ENCODE measurements at places on chromosomes 6 and 20.

DNA sequence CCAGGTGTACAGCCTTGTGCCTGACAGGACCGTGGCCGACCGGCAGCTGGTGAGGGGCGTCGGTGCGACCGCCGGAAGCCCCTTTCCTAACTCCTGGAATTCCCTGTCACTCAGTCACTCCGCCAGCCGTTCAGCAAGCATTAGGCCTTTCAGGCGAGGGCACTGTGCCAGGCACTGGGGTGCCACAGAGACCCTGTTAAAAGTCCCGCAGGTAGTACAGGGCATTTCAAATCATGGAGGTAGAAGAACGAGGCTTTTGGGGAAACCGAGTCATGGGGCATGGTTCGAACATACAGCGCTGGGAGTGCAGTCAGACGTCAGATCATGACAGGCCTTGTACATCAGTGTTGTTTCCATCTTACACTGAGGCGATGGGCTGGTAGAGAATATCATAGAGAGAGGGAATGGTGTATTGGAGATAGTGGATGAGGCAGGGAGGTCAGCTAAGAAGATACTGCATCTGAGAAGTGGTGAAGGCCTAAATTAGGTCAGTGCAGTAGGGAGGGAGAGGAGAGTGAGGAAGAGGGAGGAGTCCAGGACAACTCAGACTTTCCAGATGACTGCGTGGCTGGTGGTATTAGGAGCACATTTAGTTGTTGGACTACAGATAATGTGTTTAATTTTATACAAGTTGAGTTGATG, 892 bp upstream of the DXO start:
- DNase-seq: peak; percentile 21

- no peak for DNase-seq
These were observed 176.9 kb upstream of the PRND start for GRCh38 chr20:4544765-4545164.

DNA sequence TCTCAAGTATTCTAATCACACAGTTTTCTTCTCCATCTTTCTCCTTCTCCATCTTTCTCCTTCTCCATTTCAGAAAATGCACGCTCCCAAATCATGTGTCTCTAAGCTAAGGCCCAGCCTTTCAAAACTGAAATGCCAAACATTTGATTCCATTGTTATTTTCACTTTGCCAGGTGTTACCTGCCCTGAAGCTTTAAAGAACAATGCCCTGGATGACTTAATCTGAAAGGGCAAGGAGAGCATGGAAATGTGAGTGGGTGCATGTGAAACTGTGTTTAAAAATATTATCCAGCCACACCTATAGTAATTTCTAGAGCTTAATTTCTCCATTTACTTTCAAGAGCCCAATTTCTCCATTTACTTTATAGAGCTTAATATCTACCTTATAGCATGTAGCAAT, 42.4 kb upstream of the GCLC start:
- DNase-seq: no peak

DNA sequence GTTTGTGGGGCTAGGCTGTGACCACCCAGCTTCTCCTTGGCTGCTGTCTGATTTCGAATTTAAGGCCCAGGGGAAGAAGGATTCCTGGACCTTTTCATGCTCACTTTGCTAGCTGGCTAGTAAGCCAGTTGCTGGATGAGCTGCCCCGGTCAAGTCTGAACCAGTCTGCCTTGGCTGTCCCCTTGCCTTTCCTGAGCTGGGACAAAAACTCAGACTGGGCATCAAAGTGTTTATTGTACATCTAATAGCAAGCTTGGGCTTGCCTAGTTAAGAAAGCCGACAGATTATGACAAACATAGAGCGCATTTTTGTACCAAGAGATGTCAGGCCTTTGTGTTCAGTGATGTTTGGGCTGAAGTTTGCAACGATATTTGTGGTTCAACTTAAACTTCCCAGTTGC, 750 bp upstream of the PAK5 start:
- no peak for DNase-seq

DNA sequence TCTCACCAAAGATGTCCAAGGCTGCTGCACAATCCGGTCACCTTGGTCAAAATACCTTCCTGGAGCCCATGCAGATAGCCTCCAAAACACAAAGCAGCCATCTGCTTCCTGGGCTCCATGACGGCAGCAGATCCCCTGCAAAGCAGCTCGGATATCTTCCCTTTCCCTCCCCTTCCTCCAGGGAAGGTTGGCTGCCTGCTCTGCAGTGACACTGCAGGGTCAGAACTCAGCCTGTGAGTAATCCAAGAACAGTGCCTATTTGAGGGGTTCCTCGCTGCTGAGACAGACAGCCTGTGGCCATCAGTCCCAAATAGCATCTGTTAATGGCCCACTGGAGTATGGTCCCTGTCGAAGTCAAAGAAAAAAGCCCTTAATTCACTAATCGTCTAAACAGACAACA, 270.8 kb downstream of the PREX1 start:
- DNase-seq: no peak

DNA sequence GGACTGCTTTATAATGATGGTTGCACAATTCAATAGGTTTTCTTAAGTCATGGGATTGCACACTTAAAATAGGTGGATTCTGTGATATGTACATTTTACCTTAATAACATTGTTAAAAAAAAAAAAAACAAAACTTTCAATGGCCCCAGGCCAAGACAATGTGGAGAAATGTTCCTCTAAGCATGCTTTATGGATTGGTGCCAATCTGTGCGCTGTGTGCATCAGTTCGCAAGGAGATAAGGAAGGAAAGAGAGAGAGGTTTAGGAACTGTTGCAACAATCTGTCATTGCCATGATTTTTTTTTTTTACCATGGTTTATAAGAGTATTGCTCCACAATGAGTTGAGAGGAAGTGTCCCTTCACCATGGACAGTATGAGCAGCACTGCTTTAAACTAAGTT, 399.6 kb downstream of the PTPRT start:
- DNase-seq: no peak

DNA sequence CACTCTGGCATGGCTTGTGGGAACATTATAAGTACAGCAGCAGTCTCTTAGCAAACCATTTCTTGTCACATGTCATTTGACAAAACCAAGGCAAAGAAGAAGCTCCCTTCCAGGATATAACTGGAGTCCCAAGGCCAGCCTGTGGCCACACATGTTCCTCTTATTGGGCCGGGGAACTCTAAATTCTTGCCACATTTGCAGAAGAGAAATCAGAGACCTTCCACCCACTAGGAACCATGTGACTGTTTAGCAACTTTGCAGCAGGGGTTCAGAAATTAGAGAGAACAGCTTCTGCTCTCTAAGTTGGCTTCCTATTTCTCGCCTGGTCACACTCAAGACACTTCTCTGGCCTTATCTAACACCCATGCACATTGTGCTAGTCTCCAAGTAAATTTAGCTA, 20.4 kb upstream of the MEP1A start:
- peak; percentile 25 for DNase-seq

GRCh38 chr6:1972962-1973361, 272.4 kb downstream of the GMDS start:
- DNase-seq: no peak

DNA sequence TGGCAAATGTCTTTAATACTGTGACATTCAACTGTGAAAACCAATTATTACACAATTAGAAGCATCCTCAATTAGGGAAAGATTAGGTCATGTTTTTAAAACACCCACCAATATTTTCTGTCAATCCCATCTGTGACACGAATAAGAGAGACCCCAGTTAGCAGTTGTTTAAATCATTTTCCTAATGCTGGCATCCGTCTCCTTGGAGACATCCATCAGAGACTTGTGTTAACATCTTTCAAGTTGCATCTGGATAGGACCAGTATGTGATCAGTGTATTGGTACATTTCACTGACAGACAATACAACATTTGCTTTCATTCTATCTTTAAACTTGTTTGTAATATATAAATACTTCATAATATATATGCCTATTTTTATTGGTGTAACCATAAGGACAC, 420.7 kb upstream of the RNF217 start:
- no peak for DNase-seq

GRCh38 chr6:94590416-94590815, 986.9 kb upstream of the MANEA start:
- no peak for DNase-seq

DNA sequence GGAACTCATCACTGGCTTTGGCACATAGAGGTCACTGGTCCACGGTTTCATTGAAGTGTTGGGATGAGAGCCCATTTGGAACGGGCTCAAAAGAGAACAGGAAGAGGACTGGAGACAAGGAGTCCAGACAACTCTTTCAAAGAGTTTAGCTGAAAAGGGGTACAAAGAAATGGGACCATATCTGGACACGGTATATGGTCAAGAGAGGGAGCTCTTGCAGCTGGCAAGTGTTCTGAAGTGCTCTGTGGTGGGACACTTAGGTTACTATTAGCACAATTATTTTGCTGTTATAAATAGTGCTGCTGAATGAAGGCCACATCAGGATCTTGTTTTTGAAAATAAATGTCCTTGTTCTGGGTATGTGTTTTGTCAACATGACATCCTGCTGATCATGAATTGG, 4.6 kb downstream of the SGK2 start:
- DNase-seq: no peak

- no peak for DNase-seq
These were observed 7.3 kb upstream of the GFRA4 start for GRCh38 chr20:3670511-3670910.

DNA sequence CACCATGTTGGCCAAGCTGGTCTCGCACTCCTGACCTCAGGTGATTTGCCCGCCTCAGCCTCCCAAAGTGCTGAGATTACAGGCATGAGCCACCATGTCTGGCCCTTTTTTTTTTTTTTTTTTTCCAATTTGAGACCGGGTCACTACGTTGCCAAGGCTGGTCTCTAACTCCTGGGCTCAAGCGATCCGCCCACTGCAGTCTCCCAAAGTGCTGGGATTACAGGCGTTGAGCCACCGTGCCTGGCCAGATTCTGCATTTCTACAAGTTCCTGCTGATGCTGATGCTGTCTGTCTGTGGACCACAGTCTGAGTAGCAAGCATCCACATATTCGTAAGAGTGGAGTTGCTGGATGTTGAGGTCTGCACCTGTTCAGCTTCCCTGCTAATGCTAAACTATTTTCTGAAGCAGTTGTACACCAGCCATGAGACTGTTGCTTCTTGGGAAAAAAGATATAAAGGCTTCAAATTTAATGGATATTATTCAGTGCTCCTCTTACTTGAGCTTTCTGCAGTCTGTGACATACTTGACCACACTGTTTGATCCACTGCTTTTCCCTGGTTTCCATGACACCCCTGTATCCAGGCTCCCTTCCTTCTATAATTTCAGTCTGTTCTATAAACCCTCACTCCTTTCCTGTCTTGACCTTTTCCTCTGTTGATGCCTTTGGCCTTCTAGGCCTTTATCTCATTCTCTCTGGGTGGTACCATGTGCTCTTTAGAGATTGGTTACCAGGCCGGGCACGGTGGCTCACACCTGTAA, 10.1 kb upstream of the ZBTB12 start:
- DNase-seq: no peak

DNA sequence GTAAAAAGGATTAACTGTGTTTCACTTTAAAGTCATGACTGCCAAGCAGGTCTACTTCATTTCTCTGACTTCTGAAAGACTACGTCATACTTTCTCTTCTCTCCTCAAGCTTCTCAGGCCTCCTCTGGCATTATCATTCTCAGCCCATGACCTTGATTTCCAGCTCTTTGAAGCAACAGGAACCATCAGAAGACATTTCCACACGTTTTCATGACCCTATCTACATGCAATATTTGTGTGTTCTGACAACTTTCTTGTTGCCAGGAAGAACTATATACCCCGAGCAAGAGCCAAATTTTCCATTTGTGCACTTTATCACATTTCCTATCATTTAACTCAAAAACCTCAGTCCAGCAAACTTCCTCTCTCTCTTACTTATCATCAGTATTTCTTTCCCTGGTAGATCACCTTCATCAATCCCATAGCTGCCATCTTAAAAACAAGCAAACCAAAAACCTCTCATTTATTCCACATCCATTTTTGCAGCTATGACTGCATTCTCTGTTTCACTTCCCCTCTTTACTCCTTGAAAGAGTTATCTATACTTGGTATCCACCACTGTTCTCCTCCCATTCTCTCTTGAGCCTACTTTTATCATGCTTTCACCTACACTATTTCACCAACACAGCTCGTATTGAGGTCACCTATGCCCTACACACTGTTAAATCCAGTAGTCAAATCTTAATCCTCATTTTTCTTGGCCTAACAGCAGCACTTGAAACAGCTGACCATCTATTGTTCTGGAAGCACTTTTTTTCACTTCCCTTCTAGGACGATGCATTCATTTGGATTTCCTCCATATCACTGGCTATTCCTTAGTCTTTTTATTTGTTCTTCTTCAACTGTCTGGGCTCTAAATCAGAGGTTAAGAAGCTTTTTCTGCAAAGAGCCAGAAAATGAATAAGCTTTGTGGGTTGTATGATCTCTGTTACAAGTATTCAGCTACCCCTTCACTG, 47.1 kb downstream of the STX7 start:
- no peak for DNase-seq

DNA sequence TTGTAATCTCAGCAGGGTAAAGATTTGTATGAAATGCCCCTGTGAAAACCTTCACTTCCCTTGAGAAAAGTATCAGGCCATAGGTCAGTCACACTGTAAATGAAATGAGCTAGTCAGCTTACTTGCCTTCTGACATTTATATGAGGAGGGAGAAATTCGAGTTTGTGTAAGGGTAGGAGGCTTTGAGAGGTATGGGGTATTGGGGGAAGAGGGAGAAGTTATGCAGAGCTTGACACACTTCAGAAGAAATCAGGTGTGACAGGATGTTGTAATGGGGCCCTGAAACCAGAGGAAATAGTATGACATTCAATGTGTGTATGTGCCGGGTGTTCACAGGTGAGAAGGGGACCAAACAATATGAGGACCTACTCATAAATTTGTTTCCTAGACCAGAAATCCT, 64.2 kb upstream of the CCN6 start:
- peak; percentile 70 for DNase-seq

- peak; percentile 38 for DNase-seq
These were observed 40.6 kb downstream of the ISM1 start for GRCh38 chr20:13261460-13262301.

GRCh38 chr20:45842169-45842812, 8.7 kb downstream of the SNX21 start:
- no peak for DNase-seq

DNA sequence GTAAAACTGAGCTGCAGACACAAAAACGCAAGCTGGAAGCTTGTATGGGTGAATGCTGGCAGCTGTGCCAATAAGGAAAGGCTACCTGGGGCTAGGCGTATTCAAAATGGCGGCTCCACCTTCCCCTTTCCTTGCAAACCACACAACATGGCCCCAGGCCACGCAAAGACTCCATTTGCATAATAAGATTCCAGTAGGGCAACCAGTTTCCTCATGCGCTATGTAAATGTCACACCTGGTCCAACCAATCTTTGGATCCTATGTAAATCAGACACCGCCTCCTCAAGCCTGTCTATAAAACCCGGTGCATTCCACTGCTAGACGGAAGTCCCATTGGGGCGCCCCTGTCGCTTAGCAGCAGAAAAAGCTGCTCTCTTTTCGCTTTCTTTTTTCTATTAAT, 505.9 kb upstream of the BTBD3 start:
- DNase-seq: no peak
